ENCODE measurements at places on chromosomes 12 and 14. TPM values are rescaled to one million over a fixed set of nuclear protein-coding genes. Genes with fewer than 3 reads are reported as not detected.
A peak's percentile ranks its signal among the peaks of the same experiment; 100 is the strongest.

KLRG1 gene
- 0.13 TPM for total RNA-seq

MFAP5 gene
- 2.3 TPM for total RNA-seq

GRCh38 chr14:65169351-65169750 is 67.0 kb upstream of the MAX start:
- peak; percentile 2 for DNase-seq
- no peaks in the 10 kb centered on the region for H3K27me3 ChIP-seq
- H3K27ac ChIP-seq, result no peak overlapping the region
- no peaks in the 10 kb centered on the region for H3K36me3 ChIP-seq
- no peaks in the 10 kb centered on the region for H3K4me1 ChIP-seq

GRCh38 chr12:96249196-96250118 is 55.3 kb downstream of the ELK3 start:
- H3K27ac ChIP-seq, result no peak overlapping the region
- H3K4me3 ChIP-seq, result no peak overlapping the region
- DNase-seq, result no peak
- H3K4me1 ChIP-seq, result peaks cover 8% of the 10 kb centered on the region

DNA sequence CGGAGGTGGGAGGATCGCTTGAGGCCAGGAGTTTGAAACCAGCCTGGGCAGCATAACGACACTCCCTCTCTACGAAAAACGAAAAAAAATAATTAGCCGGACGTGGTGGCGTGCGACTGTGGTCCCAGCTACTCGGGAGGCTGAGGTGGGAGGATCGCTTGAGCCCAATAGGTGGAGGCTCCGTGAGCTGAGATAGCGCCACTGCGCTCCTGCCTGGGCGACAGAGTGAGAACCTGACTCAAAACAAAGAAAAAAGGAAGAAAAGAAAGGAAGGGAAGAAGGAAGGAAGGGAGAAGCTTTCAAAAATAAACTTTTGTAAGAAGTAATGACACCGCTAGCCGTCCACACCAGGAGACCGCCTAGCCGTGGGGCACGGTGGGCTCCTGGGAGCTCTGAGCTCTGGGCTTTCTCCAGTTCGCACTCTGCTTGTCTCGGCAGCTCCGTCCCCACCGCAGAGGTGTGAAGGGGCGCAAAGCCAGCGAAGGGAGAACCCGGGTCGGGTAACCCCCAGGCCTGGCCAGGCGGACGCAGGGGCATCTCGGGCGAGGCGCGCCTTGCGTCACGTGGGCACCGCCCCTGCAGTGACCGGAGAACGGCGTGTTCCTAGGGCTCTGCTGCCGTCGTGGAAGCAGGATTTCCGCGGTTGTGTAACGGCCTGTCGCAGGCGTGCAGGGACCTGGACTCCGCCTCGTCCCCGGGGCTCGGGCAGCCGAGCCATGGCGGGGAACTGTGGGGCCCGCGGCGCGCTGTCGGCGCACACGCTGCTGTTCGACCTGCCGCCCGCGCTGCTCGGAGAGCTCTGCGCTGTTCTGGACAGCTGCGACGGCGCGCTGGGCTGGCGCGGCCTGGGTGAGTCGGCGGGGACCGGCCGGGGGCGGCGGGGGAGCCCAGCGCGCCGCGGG is at the start of gene IRAK3:
Gene IRAK3 (plus strand): TSS at position 631 of the 902 bp plus-strand sequence. CDS start 86 bp downstream, at position 717.
- no peaks in the 10 kb centered on the region for H3K36me3 ChIP-seq
- no peaks in the 10 kb centered on the region for H3K27me3 ChIP-seq
- no peak within 1 kb of the TSS for H3K27ac ChIP-seq

DNA sequence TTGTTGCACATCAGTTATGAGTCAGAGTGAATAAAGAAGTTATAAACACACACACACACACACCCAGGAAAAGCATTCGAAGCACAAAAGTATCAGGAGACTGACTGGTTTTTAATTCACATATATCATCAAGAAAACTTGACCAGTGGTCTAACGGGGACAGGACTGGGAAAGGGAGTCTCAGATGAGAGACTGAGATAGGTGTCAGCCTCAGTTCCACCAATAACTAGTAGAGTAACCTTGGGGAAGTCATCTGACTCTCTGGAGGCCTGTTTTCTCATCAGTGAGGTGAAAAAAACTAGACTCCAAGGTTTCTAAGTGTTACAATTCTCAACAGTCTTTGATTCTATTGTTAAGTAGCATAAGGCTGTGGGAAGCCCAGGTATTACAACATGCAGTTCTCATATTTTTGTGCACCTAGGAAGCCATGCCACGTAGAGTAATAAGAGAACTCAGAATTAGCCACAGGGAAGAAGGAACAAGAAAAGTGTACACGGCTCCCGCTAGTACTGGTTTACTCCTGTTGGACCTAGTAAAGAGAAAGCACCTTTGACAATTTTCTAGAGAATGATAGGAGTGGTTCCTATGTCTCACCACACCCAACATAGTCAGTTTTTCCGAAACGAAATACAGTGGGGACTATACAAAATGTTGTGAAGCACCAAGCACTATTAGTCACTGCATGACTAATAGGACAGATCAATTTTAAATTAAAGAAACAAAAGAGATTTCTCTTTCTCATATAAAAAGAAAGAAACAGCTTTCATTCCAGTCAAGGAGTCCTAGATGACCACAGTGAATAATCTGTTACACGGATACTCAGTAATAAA is 5.0 kb downstream of the PPTC7 start:
- peaks cover 30% of the 10 kb centered on the region for H3K4me1 ChIP-seq
- H3K27me3 ChIP-seq, result no peaks in the 10 kb centered on the region
- H3K4me3 ChIP-seq, result peak overlapping the region; percentile 18
- peak; percentile 75 for DNase-seq
- peaks cover 10% of the 10 kb centered on the region for H3K36me3 ChIP-seq

DNA sequence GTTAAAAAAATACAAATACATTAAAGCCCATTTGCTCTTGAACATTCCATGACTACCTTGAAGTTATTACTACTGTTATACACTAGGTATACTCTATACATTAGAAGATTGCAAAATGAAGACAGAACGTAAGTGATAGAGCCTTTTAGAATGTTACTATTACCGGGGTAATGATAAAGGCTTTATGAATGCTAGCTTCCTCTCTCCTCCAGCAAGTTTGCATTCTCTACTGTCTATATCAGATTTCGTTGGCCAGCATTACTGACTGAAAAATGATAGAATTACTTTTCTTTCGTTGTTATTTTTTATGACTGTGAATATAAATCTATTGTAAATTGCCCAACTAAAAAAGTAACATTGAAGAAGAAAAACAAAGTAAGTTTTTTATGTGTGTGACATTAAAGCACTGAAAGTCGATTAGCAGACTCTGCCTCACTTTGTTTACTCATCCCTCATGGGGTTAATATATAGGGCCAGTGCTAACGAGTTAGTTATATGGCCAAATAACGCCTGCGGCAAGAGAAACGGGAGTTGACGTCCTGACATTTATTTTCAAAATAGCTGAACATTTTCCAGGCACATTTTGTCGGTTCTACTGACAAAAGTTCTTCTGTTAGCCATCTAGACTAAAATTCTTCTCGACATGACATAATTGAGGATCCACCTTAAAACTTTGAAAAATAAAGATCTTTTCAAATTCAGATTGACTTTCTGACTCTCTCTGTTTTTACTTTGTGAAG is 163.8 kb upstream of the KITLG start:
- H3K4me3 ChIP-seq, result no peak overlapping the region
- DNase-seq, result no peak
- H3K36me3 ChIP-seq, result no peaks in the 10 kb centered on the region
- no peaks in the 10 kb centered on the region for H3K27me3 ChIP-seq
- no peak overlapping the region for H3K27ac ChIP-seq
- H3K4me1 ChIP-seq, result no peaks in the 10 kb centered on the region
